Fibroblast of skin of left quadriceps (primary cell): ENCODE measurements at places on chromosomes 5 and 9.

DNA sequence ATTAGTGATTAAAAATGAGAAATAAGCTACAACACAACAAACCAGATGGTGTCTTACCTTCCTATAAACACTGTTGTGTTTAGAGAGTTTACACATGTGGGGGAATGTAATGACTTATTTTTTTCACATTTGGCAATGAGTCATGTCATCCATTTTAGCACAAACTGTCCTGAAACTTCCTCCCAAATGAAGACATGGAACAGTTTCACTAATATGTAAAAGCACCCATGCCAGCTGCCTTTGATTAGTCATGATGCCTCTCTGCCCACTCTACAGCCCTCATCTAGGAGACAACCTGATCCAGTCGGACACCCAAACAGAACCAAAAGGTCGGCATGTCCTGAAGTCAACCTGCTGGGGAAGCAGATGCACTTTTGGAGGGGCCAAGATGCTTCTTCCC, 98.2 kb downstream of the SEMA5A start:
- DNase-seq, result no peak

- DNase-seq, result no peak
Measured at GRCh38 chr9:14824481-14824880, 85.7 kb downstream of the FREM1 start.

DNA sequence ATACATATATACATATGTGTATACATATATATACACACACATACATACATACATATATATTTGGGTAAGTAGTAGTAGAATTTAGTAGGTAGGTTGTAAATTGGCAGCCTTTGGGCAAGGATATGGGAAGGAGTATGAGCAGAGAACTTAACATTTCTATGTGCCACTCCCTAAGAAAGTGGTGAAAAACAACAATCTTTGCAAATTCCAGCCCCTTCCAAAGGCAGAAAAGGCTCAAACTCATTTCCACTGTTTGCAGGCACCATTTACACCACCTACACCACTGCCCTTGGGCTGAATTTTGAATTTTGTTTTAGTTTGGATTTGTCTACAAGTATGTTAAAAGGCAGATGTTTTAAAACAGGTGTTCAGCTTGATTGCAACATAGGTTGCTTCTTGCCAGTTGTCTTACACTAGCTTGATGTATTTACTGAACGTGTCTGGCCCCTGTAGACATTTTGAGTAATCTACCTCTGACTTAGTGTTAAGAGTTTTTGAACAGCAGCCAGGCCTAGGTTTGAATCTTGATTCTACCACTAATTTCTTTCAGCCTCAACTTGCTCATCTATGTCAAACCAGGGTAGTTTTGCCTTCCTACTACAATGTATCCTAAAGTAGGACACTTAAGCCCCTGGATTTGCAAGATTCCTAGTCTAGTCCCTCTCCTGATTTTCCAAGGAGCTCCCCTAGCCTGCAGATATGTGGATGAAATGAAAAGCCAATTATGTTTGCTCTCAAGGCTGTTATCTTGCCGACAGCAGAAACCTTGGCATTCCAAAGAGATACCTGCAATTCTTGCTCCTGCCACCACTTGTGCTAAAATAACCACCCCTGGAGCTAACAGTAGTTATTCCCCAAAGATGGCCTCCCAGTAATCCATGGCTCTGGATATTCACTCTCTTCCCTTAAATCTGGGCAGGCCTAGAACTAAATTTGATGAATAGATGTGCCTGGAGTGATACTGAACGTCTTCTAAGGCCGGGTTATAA, 156.2 kb upstream of the SLC44A1 start:
- no peak for DNase-seq

DNA sequence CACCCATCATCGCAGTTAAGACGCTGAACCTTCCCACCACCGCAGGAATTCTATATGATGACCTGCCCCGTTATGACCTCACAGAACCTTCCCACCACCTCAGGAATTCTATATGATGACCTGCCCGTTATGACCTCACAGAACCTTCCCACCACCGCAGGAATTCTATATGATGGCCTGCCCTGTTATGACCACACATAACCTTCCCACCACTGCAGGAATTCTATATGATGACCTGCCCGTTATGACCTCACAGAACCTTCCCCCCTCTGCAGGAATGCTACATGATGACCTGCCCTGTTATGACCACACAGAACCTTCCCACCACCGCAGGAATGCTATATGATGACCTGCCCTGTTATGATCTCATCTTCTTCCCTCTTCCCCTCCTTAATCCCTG, 64.3 kb downstream of the IRX1 start:
- no peak for DNase-seq

GRCh38 chr5:145797336-145797735, 37.8 kb downstream of the PRELID2 start:
- no peak for DNase-seq

GRCh38 chr9:136260521-136260920, 14.9 kb upstream of the QSOX2 start:
- no peak for DNase-seq

DNA sequence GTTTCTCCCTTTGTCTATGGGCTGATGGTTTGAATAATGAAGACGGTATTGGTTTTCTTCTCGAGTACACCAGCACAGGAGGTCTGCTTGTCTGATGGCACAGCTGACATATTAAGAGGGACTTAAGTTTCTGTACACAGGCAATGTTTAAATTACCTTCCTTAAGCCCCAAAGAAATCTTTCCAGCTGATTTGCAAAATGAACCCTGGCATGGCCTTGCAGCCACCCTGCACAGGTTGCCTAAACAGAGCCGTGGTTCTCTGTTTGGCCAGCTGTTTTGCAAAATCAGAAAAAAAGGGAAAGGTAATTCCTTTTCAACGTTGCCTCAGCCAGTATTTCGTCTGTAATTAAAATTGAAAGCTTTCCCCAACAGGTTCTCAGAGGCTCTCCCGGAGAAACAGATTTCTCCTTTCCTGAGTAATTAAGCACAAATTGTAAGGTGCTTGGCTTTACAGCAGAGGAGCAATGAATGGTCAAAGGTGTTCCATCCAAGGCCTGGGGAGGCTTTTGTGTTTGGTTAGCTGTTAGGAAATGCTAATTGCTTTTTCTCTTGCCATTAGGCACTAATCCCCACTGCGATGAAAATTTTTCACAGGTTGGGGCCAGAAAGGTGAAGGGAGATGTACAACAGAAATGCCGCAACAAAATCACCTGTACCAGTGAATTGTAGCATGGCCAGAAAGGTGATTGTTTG, 138.9 kb downstream of the RASEF start:
- DNase-seq, result no peak

DNA sequence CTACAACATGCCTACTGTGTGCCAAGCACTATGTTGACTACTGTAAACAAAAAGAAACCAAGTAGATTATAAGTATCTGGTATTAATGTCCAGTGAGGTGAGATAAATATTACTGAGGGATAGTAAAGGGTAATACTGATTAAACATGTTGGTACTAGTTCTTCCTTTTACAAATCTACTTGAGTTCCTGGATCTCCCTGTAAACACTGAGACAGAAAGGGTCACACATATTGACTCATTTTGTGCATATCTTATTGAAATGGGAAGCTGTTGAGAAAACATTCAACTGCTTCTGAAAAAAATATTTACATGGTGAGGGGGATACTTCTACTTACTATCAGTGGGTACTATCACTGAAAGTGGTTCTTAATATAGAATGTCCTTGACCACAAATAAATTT, 24.3 kb downstream of the EFNA5 start:
- no peak for DNase-seq

- DNase-seq, result no peak
Measured at GRCh38 chr9:75930730-75931321, 40.4 kb downstream of the PCSK5 start.

DNA sequence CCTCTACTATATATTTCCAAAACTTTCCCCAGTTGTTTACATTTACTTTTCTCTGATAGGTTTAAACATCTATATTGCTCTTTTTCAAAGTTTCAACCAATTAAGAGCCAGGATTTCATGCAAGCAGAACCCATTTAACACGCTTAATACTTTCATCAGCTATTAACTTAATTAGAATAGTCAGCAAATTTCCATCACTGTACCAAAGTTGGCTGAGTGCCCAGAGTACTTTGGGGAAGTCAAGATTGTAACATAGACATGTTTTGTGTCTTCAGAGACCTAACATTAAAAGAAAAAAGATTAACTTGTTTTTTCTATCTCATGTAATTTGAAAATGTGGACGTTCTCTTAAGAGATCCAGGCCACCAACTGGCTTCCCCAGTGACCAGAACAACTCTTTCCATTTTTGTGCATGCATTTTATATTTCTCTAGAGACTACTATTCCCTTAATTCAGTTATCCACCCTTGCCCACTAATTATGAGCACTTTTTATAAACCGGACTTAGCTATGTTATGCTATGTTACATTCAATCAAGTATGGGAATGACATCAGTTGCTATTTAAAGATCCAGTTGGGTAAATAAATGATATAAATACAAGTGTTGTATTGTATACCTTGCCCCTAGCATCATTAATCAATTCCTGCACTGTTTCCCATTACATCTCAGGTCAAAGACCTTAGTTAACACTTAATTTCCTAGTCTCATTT, 478.1 kb upstream of the NMUR2 start:
- DNase-seq, result no peak

DNA sequence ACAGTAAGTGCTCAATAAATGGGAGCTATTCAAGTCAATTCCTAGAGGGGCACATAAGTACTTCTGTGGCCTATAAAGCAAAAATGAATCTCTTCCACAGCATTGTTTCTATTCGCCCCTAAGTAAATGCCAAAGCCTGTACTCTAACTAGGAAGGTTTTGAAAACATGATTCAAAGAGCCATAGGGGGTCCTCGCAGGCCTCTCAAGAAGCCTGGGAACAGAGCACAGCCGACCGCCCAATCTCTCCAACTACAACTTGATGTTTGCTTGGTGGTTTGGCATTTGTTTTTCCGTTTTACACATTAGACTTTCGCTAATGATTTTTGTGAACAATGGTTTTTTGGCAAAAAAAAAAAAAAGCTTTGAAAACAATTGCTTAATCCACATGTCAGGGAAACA, 19.4 kb downstream of the EFNA5 start:
- no peak for DNase-seq

DNA sequence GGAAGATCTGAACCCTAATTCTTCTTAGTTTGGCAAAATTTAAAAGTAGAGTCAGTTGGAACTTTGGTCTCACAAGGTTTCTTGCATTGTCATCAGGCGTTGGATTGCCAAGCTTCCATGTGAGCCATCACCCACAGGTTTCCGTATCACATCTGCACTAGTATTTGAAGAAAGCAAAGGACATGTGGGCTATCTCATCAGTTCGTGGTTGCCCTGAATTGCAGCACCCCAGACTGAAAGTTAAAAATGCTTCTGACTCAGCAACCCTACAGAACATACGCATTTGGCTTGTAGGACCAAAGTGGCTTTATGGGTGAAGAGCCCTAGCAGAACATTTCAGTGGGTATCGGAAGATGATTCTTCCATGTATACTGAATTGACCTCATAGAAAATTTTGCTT, 358.0 kb downstream of the ENC1 start:
- no peak for DNase-seq

DNA sequence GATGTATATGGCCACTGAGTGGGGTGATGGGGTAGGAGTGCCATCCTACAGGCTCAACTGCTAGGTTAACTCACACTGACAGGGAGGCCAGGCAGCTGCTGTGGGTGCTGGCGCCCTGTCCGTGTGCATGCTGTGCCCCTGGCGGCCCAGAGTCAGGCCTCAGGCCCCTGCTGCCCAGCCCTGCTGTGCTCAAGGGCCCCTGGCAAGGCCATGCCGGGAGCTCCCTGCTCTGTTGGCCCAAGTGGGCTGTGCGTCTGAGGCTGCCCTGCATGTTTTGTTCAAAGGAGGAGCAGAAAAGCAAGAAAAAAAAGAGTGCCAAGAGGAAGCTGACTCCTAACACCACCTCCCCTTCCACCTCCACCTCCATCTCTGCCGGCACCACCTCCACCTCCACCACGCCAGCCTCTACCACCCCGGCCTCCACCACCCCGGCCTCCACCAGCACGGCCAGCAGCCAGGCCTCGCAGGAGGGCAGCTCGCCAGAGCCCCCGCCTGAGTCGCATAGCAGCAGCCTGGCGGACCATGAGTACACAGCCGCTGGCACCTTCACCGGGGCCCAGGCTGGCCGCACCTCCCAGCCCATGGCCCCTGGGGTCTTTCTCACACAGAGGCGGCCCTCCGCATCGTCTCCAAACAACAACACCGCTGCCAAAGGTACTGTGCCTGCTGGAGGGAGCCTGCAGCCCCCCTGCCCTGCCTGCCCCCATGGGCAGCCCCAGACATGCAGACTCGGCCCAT, 100.1 kb downstream of the PHF2 start:
- no peak for DNase-seq

DNA sequence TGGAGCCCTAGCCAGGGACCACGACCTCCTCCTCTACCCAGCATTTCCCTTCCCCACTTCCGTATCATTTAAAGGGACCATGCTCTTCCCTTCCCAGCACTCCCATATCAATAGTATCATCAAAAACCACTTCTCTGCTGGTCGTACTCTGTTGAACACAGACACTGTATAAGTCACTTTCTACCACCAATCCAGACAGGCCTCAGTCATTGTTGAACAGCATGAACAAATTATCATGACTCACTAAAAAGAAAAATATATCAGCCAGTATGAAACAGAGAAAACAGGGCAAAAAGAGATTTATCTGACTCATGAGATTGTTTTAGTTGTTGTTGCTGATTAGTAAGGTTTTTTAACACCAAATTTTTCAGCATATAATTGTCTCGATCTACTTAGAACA, 89.8 kb downstream of the CDKN2A start:
- DNase-seq, result peak; percentile 26

DNA sequence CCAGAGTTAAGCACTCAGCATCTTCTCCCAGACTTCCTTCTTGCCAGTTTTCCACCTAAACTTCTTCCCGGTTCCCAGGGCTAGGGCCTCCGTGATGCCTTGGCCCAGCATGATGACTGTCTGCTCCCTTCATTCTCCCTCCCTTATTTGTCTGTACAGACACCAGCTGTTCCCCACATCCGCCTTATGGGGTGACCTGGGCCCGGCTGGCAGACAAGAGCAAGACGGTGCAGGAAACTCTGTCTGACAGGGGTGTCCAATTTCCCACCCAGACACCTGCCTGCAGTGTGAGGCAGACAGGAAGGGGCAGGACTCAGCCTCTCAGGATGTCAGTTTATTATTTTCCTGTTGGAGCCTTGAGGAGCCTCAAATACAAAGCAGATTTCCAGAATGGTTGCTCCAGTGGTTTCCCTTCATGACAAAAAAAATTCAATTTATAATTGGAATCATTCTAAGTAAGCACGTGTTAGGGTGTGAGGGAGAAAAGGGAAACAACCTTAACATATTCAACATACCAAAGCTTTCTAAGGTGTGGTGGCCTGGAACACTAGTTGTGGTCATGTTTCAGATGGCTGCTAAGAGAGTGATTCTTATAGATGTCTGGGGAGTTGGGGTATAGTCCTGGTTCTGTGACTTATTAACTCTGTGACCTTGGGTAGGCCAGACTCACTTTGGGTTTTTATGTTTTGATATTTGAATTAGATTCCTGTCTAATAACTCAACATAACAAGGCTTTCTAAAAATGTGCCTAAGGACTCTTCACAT, 234.5 kb downstream of the PAPPA start:
- DNase-seq, result no peak
